ENCODE measurements at places on chromosomes 3 and 15. TPM values are rescaled to one million over a fixed set of nuclear protein-coding genes. Genes with fewer than 3 reads are reported as not detected.

ADGRG7 gene
- total RNA-seq: not detected

CHCHD6 gene
- 7.1 TPM for total RNA-seq

DISP2 gene
- total RNA-seq: 0.08 TPM

CA12 gene
- total RNA-seq: 10.3 TPM

SLC27A2 gene
- total RNA-seq: 0.13 TPM

QARS1 gene
- total RNA-seq: 341 TPM

LRRC31 gene
- not detected for total RNA-seq

MITF gene
- 20.7 TPM for total RNA-seq

TMEM40 gene
- total RNA-seq: not detected

FBXO40 gene
- not detected for total RNA-seq

HAPLN3 gene
- 11.0 TPM for total RNA-seq

ITPKA gene
- total RNA-seq: 44.2 TPM

CGNL1 gene
- total RNA-seq: 0.39 TPM

SEMA3G gene
- 0.40 TPM for total RNA-seq

SH2D7 gene
- not detected for total RNA-seq

FES gene
- 16.2 TPM for total RNA-seq
